ENCODE measurements at places on chromosomes 2 and 18. TPM values are rescaled to one million over a fixed set of nuclear protein-coding genes. Genes with fewer than 3 reads are reported as not detected.

DNA sequence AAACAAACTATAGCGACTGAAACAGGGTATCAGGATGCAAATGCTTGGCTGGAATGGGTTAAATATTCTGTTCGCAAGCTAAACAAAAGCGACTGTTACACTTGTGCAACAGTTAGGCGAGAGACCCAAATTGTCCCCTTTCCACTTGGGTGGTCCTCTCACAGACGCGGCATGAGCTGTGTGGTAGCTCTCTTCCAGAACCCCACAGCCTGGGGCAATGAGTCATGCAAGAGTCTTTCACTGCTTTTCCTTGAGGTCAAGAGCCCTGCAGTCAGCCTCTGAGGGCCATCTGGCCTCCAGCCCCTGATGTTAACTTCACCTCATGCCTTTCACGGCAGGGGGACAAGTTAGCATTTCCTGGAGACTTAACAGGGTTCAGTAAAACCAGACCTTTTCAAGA is 25.7 kb downstream of the SULT1C4 start:
- DNase-seq, result no peak

GRCh38 chr2:54520687-54521086 is 64.6 kb downstream of the SPTBN1 start:
- DNase-seq, result no peak

- no peak for DNase-seq
Observed at GRCh38 chr2:200309296-200310049, 3.0 kb downstream of the SPATS2L start.

GRCh38 chr2:162086904-162087303 is 12.9 kb upstream of the DPP4 start:
- DNase-seq, result no peak

DNA sequence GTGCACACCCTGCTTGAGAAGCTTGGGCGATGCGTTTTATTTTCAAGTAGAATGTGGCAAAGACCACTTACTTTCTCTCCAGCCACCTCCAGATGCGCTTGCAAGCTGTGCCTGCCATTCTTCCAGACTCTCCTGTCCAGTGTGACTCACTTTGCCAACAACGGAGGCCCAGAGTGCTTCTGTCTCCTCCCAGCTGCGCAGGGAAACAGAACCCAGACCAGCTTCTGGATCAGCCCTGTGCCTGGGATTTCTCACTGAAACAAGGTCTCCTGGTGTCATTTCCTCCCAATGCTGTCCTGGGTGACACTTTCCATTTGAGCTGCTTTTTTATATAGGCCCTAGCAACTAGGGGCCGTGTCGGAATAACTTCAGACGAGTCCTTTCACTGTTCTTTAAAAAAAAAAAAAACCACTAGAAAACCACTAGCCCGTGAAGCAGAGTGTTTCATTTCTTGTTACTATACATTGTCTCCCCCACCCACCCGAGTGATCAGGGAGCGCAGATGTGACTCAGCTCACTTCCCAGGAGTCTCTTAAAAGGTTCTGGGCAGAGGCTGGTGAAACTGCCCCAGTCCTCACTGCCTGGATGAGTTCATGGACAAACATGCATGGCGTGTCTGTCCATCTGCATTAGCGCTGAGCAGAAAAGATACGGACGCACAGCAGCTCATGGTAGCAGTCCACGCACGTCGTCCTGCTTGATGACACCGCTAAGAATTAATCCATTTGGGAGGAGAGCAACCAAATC is 25.3 kb upstream of the RPL31 start:
- DNase-seq, result no peak

DNA sequence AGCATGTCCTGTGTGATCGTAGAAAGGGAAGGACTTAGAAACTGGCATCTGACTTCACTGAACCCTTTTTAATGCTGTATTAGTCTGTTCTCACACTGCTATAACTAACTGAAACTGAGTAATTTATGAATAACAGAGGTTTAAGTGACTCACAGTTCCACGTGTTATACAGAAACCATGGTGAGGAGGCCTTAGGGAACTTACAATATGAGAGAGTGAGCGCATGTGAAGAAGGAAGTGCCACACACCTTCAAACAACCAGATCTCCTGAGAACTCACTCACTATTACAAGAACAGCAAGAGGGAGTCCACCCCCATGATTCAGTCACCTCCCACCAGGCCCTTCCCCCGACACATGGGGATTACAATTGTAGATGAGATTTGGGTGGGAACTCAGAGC is 811.3 kb downstream of the CPS1 start:
- DNase-seq, result no peak

DNA sequence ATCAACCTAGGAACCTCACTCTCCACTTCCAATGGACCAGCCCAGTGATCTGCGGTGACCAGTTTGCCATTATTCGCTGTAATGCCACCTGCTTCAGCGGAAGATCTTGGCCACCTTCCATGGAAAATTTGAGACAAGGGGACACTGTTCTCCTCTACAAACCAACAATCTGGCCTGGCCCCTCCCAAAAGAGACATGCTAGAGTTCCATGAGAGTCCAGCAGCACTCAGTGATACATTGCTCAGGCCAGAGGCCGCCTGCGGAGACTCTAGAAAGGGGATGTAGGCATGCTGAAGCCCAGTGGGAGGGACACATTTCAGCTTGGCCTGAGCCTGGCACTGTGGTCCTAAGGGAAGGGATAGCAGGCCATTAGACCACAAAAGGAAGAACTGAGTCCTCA is 58.3 kb downstream of the COL6A3 start:
- DNase-seq, result peak; percentile 24

DNA sequence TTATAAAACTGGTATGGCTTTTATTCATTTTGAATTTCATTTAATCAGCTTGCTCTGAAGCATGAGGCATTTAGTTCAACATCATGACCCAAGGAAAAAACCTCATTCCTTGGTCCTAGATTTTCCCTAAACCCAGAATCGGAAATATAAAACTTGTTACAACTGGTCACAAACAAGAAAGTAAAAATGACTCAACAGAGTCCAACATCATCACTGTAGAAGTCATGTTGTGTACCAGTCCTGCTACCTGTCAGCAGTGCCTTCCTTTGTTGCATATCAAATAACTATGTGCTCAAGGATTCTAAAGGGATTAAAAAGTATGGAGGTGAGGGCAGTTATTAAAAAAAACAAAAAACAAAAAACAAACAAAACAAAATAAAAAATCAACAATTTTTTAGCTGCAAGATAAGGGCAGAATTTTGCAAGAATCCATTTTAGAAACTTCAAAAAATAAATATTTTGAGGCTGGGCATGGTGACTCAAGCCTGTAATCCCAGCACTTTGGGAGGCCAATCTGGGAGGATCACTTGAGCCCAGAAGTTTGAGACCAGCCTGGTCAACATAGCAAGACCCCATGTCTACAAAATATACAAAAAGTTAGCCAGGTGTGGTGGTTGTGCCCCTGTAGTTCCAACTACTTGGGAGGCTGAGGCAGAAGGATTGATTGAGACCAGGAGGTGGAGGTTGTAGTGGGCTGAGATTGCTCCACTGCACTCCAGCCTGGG is 18.4 kb downstream of the NCKAP1 start:
- DNase-seq, result no peak

DNA sequence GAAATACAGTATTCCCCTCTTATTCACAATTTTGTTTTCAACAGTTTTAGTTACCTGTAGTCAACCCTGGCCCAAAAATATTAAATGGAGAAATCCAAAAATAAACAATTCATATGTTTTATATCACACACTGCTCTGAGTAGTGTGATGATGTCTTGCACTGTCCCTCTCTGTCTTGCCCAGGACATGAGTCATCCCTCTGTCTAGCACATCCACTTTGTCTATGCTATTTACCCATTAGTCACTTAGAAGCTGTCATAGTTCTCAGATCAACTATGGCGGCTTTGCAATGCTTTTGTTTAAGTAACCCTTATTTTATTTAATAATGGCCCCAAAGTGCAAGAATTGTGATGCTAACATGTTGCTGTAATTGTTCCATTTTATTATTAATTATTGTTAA is 380.6 kb upstream of the REG3G start:
- DNase-seq, result no peak

DNA sequence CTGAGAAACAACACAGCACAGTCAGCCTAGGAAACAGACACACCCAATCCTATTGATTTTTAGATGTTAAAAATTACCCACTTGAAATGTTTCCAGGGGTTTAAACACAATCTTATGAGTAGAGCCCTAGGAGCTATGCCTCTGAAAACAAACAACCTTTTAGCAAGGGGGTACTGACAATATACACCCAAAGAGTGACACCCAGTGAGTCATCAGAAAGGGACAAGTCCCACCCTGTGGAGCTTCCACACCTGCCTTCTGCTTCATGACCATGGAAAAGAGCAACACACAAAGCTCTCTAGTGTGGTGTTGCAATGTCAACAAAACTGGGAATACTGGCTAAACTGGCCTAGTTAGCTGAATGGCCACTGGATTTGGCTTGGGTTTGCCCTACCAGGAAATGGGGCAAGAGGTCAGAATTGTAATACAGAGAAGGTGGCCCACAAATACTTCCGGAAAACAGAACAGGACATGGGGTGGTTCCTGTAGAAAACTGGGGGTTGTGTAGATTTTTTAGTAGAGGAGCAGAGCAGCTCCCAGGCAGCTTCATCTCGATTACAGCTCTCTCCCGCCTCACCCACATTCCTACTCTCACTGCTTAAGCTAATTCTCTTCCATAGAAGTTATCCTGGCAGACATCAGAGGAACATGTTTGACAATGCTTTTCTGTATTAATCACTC is 98.2 kb downstream of the GAREM1 start:
- no peak for DNase-seq

DNA sequence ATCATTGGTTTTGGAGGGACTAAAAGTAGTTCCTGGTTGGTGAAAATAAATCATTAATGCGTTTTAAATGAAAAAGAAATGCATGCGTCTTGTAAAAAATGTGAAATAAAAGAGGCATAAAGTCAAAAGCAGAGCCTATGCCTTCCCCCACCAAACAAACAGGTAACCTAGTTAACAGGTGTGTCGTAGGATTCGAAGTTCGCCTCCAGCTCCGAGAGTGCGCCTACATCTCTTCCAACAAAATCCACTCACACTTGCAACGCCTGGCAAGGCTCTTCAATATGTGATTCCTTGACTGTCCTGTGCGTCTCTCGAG is 677 bp upstream of the SMAD4 start:
- no peak for DNase-seq

- no peak for DNase-seq
Observed at GRCh38 chr2:185687967-185688366, 50.6 kb upstream of the FSIP2 start.

Gene SPHKAP
- not detected for total RNA-seq

Gene ITPRID2
- total RNA-seq, result 135 TPM

Gene ALPP
- not detected for total RNA-seq

Gene RFTN2
- total RNA-seq, result 13.3 TPM
